Stimulated activated CD4-positive, alpha-beta T cell treated with anti-CD3 and anti-CD28 coated beads, TNF-alpha, amount 100 ng/mL, for 1 hour (primary cell): ENCODE measurements at places on chromosomes 13 and 19.
A peak's percentile ranks its signal among the peaks of the same experiment; 100 is the strongest.

DNA sequence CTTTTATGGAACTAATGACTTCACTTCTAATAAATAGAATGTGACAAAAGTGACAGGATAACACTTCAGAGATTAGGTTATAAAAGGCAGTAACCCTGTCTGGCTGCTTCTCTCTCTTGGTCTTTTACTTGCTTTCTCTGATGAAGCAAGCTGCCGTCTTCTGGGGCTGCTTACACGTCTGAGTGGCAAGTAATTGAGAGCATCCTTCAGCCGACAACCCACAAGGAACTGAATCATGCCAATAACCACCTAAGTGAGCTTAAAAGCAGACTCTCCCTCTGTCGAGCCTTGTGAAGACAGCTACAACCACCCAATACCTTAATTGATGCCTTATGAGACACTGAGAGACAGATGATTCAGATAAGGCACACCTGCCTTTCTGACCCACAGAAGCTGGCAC, 1091.2 kb downstream of the SLITRK1 start:
- DNase-seq = no peak

DNA sequence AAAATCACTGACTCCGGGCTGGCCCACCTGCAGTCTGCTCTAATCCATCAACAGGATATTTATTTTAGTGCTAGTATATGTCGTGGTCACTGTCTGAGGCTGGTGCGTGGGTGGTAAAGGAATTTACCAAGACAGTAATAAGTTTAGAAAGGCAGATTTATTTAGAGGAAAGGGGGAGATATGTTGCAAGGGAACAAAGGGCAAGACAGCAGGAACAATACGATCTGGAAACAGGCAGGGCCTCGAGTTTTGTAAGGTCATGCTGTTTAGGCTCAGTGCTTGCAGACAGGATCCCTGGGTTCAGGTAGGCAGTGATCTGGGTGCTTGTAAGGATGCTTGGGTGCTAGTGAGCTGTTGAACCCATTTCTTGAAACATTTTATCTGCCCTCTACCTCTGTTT, 748.2 kb upstream of the SLITRK5 start:
- DNase-seq = no peak

GRCh38 chr13:66640231-66640630, 589.9 kb downstream of the PCDH9 start:
- no peak for DNase-seq

DNA sequence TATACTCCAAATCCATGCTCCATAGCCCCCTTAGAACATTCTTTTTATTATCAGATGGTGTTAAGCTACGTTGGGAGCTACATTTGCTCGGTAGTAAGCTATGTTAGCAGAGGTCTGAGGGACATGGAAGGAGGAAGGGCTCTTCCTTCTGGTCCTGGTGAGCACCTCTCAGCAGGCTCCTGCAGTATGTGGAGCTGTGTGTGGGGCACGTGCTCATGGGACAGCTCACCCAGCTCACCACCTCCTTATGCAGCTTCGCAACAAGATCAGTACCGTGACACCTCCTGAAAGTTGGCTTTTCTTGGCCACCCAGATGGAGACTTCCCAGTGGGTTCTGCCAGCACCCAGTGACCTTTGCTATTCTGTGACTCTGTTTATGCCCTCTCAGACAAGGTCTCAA, 400.5 kb upstream of the SLC10A2 start:
- no peak for DNase-seq

- no peak for DNase-seq
Observed at GRCh38 chr19:6639439-6639838, 30.5 kb downstream of the TNFSF14 start.

GRCh38 chr19:47796785-47797184, 7.6 kb downstream of the TPRX1 start:
- DNase-seq = no peak

DNA sequence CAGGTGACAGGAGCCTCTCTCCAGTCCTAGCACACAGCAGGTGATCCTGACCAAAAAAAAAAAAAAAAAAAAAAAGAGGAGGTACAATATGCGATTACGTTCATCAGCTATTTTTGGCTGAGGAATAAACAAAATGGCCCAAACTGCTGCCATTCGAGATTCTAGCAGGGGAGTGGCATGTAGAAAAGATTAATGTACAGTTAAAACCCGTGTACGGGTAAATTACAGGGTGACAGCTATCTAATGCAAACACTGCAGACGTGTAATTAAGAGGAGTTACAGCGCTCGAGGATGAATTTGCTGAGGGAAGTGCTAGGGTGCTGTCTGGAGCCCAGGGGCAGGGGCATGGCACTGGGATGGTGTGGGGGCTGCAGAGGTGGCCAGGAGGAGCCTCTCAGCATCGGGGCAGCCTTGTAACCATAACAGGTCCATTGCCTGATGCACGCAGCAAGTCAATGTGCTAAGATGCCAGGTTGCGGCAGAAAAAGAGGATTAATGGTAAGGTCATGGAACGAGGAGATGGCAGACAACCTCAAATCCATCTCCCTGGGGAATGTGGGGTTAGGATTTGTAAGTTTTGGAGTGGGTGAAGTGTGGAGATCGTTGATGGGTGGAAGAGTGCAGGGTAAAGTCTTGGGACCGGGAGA, 17.4 kb downstream of the CHST8 start:
- no peak for DNase-seq

DNA sequence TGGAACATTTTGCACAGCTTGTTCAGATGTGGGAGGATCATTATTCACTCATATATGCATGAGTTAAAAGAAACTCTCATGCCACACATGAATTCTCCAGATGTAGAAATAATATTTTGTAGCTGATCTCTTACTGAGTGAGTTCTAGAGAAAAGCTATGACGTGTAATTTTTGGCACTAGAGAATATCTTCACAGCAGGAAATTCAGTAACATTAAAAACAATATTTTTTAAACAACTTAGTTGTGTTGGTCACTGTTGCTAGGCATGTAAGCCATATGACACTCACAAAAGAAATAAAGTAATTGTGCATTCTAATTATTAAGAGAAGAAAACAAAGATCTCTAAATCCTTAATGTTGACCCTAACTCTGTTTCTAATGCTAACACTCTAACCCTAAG, 371.4 kb upstream of the SLC10A2 start:
- DNase-seq = no peak

DNA sequence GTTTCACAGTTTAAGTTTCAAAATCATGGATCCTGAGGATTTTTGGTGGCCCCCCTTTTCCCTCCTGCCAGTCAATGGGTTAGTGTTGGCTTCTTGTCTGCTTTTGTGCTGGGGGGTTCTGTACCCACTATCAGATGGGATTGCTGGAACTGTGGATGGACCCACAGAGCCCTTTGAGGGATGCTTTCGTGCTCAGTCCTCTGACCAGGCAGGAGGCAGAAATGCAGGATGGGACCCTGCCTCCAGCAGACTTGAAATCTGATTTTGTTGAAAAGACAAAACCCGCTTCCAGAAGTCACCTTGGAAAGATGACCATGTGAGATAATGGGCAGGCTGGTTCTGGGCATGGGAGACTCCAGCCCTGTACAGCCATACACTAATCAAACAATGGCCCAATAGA, 408.9 kb downstream of the ZNF536 start:
- DNase-seq = no peak

- no peak for DNase-seq
Observed at GRCh38 chr13:99308471-99309087, 1.4 kb upstream of the GPR183 start.

DNA sequence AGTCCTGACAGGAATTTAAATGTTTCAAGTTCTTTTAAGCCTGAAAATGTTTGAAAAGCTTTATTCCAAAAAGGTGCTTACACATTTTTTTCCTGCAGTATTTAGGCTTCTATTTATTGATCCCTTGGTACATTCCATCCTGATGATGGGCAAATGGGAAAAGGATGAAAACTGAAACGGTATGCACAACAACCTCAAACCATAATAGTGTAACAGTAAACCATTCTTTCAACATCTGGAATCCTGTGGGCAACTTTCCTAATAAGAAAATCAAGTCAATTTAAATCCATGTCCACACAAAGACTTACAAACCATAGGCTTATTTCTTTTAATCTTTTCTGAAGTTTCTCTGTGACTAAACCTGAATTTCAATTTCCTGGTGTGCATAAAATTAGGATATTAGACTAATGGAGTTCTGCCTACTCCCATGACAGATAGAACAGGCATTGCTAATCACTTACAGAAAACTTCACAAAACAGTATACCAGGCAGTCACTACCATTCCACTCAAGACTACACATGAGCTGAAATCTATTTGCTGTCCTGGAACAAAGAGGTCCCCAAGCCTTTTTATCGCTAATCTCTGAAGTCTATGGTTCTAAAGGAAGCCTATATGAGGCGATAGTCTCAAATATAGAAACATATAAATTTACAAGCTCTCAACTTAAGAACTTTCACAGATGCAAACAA, 103.3 kb downstream of the DLEU7 start:
- DNase-seq = no peak

DNA sequence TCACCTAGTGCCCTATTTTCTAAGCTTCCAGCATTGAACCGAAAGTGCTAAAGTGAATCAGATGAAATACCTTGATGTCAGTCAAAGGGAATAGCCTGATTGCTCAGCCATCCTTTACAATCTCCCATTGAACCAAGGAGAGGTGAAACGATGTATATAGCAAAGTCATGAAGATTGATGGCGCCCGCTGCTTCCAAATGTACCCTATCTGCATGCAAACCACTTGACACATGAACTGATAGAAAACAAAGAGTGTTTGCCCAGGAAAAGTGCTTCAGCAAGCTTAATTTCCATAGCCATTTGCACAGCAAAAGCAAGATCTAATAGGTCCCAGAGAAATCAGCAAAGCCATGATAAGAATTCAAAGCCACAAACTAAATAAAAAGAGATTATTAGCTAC, 624.9 kb upstream of the PCDH9 start:
- no peak for DNase-seq

- no peak for DNase-seq
Observed at GRCh38 chr13:30339738-30340330, 32.5 kb upstream of the KATNAL1 start.

DNA sequence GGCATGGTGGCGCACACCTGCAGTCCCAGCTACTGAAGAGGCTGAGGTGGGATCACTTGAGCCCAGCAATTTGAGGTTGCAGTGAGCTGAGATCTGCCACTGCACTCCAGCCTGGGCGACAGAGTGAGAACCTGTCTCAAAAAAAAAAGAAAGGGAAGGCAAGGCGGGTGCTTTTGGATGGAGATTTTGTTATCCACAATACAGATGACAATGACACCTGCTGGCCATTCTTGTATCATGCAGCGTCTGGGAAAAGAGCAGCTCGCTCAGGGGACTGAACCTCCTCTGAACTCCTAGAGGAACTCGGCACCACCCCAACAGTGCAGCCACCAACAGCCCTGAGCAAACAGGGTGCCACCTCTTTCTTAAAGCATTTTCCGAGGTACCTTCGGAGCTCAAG, 22.8 kb downstream of the HAUS8 start:
- no peak for DNase-seq

DNA sequence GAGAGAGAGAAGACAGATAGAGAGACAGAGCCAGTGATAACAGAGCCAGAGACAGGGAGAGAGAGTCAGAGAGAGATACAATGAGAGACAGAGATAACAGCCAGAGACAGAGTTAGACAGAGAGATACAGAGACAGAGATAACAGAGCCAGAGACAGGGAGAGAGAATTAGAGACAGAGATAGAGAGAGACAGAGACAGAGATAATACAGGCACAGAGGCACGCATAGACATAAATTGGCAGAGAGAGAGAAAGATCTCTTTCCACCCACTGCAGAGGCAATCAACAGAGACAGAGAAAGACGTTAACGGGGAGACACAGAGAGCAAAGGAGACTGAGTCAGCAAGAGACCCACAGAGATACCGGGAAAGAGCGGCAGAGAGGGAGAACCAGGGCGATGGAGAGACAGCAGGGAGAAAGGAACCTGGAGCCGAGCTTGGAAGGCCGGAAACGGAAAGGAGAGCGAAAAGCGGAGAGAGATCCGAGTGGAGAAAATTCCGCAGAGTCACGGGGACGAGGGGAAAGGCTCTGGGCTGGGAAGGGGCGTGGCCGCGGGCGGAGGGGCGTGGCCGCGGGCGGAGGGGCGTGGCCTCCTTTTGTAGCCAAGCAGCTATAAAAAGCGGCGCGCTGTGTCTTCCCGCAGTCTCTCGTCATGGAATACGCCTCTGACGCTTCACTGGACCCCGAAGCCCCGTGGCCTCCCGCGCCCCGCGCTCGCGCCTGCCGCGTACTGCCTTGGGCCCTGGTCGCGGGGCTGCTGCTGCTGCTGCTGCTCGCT, at the start of gene TNFSF9:
Gene TNFSF9, plus strand, starts transcription at position 641 of the 777 bp plus-strand sequence. Its CDS starts 11 bp downstream, at position 652.
- DNase-seq = peak; percentile 64

- no peak for DNase-seq
Observed at GRCh38 chr19:33110137-33110910, 21.6 kb upstream of the WDR88 start.

DNA sequence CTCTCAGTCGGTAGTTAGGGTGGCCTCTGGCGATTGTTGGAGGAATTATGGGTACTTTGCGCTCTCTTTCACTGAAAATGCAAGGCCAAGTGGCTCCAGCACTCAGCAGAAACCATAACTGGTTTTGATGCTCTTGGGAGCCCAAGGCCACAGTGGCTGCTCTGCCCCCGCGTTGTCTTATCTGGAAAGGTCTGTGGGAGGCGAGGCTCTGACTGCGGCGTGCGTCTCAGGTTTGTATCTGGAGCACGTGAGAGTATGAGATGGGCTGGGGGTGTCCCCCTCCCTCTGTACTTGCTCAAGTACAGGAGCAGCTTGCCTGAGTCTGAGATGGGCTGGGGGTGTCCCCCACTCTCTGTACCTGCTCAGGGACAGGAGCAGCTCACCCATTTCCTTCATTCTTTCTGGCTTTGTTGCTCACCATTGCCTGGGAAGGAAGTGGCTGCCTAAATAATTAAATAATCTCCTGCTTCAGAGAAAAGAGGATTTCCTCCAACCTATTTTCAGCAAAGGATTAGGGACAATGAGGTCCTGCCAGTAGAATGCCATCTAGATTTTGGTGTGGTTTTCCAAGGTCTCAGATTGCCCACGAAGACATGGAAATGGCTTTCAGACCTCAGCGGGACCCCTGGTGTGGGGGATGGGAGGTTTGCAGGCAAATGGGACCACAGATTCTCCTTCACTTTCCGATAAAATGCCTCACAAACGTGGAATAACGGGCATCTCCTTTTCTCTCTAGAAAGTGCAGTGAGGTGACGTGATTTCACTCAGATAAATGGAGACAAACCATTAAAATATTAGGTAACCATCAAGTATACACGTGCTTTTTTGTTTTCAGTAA, 14.7 kb downstream of the ATP11A start:
- DNase-seq = no peak

DNA sequence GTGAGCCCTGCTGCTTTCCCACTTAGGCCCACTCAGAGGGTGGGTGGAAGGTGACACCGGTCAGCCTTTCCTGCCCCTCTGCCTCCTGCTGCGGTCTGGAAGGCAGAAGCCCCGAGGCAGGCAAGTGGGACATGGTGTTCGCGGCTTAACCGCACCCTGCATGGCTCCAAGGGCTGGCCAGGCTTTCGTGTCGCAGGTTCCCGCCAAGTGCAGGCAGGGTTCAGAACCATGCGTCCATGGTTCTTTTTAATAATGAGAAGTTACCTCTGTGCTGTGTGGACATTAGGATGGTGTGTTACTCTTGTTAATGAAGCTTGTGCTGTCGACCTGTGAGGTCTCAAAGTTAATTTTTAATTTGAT, 986 bp downstream of the DGKH start:
- DNase-seq = no peak

GRCh38 chr19:28126135-28126898, 1086.6 kb downstream of the UQCRFS1 start:
- no peak for DNase-seq

GRCh38 chr13:73822668-73823592, 311.3 kb downstream of the KLF12 start:
- DNase-seq = no peak

- no peak for DNase-seq
Observed at GRCh38 chr13:26185720-26186117, 36.4 kb downstream of the RNF6 start.

GRCh38 chr13:80101040-80101439, 239.9 kb downstream of the SPRY2 start:
- DNase-seq = no peak

GRCh38 chr13:91397595-91397994, 826 bp upstream of the GPC5 start:
- DNase-seq = no peak
